ENCODE measurements at places on chromosomes 16 and 17.

- DNase-seq = peak; percentile 55
Observed at GRCh38 chr17:28950017-28950751, 1.1 kb downstream of the PHF12 start.

DNA sequence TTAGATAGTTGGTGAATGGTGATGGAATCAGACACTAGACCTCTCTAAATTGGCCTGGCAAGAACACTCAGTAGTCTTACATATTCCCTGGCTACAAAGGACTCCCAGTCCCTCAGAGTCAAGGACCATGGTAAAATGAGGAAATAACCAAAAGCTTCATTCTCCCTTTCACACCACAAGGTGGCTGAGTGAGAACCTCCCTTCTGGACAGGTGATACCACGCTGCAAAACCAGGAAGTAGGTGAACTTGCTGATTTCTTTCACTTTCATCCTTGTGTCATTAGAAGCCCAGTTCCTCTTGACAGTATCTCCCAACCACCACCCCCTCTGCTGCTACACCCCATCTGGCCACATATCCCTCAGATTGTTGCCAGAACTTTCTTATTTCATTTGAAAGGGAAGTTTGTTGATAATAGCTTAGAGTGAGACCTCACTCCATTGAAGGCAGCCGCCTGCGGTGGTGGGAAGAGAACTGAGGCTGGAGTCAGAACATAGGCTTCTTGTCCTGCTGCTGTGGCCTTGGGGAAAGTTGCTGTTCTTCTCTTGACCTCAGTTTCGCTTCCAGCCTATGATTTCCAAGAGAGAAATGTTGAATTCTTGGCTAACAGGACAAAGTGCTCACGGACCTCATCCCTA is 290.6 kb upstream of the CCL2 start:
- DNase-seq = no peak

- no peak for DNase-seq
Observed at GRCh38 chr17:65297916-65298315, 160.7 kb downstream of the RGS9 start.

DNA sequence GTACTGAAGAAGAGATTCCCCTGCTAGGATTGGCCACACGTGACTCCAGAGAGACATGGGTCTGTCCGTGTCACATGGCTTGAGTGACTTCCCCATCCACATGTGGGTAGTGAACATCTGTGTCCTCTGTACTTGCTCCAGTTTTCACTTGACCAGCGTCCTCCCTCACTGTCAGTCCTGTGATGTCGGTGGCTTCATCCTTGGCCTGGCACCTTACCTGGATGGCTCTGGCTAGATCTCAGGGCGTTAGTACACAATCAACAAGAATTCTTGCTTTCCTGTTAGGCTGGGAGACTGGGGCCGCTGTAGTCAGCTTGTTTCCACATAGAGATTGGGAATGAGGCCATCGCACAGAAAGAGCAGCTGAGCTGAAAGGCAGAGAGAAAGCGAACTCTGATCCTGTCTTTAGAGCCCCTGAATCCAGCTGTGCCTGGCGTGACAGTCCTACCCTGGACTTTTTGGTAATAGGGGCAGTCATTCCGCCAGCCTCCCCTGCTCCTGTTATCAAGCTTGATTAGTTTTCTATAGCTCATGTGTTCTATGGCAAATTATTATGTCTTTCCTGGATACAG is 227.3 kb downstream of the SNX29 start:
- no peak for DNase-seq

GRCh38 chr17:58658804-58659713 is 32.8 kb downstream of the TEX14 start:
- DNase-seq = peak; percentile 73

- no peak for DNase-seq
Observed at GRCh38 chr17:75869282-75870141, 8.9 kb downstream of the TRIM47 start.

DNA sequence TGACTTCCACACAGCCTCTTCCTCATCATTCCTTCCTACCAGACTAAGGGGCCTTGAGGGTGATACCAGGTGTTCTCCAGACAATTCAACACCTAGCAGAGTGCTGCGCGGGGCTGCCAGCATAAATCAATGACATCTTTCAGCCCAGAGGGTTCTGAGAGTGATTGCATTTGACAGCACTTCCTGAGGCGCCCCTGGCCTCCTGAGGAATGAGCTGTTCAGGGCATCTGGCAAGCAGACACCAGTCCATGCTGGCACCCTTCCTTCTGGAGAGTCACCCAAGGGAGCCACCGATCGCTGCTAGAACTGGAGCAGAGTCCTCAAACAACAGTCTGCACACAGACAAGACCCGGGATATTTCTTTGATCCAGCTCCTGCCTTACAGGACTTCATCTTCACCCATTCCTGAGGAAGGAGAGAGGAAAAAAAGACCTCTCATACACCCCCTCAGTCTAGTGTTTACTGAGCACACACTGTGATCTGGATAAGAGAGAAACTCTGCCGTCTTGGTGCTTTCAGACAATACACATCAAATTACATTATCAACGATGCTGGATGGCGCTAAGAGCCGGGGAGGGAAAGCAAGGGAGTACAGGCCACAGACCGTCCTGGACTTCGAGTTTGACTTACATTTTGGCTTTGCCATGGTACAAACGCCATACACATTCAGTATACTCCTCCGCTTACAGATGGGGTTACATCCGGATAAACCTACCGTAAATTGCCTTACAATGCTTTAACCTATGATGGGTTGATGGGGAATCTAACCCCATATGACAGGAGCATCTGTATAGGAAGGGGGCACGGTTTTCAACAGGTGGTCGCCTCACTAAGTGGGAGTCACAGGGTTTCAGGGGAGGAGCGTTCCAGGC is 23.0 kb downstream of the NPTX1 start:
- no peak for DNase-seq

- no peak for DNase-seq
Observed at GRCh38 chr16:58678269-58678668, 6.3 kb downstream of the SLC38A7 start.

DNA sequence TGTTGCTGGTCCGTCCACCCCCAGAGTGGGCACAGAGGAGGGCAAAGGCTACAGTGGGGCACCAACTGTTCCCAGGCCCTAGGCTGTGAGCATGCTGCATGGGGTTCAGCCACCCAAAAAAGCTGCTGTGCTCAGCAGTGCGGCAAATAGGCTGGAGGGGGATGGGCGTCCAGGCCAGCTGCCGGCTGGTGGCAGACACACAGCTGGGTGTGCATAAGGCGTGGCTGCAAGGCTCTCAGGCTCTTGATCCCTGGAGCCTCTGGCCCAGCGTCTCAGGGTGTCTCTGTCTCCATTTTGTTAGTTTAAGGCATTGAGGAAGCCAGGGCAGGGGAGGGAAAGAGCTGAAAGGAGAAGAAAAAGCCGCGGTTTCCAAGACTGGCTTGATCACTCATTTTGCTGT is 8.8 kb downstream of the RPL19 start:
- DNase-seq = peak; percentile 21

GRCh38 chr16:12160249-12160648 is 183.7 kb downstream of the SNX29 start:
- no peak for DNase-seq

GRCh38 chr16:31265329-31266245 is 5.8 kb downstream of the ITGAM start:
- peak; percentile 36 for DNase-seq

GRCh38 chr17:61000911-61001310 is 323.3 kb downstream of the BCAS3 start:
- DNase-seq = no peak

- no peak for DNase-seq
Observed at GRCh38 chr16:82657239-82657638, 30.5 kb downstream of the CDH13 start.

GRCh38 chr16:78659216-78659615 is 559.8 kb downstream of the WWOX start:
- DNase-seq = no peak

GRCh38 chr17:72514321-72514861 is 393.6 kb downstream of the SOX9 start:
- DNase-seq = no peak

DNA sequence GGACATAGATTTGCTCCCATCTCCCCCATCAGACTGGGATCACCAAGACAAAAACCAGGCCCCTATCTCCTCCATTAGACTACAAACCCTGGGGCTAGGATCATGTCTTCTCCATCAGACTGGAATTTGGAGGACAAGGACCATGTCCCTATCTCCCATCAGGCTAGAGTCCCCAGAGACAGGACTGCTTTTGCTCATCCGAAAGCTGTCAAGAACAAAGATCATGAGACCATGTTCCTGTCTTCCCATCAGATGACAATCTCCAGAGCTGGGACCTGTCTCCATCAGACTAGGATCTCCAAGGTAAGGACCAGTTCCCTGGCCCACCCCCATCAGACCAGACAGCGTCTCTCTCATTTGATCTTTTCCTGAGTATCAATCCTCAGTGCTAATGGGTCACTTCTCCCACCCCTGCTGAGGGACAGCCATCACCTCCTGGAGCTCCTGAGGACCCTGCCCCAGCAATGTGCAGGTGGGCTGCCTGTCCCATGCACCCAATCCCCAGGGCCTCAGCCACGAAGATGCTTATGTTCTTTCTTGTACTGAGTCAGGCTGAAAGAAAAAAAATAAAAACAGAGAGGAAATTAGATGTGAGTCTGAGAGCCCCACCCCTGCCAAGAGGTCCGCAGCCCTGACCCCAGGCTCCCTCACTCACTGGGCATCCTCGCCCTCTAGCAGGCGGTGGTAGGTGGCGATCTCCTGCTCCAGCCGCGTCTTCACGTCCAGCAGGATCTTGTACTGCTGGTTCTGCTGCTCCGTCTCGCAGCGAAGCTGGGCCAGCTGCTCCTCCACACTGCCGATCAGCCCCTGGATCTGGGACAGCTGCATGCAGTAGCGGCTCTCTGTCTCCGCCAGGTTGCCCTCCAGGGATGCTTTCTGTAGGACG is 90.3 kb downstream of the GOSR1 start:
- no peak for DNase-seq

DNA sequence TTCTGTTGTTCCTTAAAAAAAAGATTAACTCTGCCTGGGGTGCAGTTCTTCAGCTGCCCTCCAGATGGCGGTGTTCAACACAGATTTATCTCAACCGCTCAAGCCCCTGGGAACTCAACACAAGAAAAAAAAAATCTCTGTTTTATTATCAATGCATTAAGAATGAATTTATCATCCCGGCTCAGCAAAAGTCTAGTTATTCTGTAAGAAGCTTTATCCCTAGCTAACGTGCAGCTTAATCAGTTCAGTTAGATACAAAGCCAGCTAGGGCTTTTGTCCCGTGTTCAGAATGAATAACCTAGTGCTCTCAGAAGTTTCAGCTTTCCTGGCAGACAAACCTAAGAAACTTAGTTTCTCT is 475.9 kb upstream of the CCL2 start:
- DNase-seq = peak; percentile 31

- no peak for DNase-seq
Observed at GRCh38 chr16:75589306-75589705, 23.1 kb downstream of the GABARAPL2 start.

- DNase-seq = no peak
Observed at GRCh38 chr16:11679250-11679649, 11.0 kb downstream of the SNN start.

DNA sequence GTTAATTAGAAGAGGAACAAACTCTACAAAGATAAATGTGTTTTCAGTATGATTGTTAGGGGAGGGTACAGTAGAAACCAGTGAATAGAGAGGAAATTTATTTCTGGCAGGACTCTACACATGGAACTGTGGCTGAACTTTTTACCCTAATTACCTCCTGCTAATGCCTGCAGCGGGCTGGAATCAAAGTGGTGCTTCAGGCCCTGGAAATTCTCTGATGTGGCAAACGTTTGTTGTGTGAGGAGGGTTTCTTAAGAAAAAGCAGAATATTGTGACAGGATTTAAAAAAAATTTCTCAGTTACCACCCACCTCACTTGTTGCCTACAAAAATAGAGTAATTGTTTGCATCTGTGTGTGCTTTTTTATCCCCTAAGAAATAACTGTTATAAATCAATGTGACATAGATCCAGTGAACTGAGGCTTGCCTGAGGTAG is 154.5 kb downstream of the BCAS3 start:
- DNase-seq = no peak

- no peak for DNase-seq
Observed at GRCh38 chr16:77945126-77945525, 77.2 kb upstream of the CLEC3A start.

DNA sequence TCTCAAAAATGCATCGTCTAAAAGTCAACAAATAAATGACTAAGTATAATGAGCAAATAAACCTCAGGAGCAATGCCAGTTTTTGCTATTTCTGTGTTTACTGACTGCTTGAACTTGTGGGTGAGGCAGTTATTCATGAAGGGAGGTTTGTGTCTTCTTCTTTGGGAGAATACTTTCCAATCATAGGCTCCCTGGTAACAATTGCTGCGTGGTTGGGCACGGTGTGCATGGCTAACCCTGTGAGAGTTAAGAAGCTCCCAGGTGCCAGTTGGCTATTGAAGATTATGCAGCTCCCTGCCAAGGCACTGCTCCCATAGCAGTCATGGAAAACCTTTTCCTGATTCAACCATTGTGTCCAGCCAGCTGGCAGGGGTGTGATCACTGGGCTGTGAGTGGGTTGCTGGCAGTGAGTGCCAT is 775.9 kb upstream of the GOT2 start:
- no peak for DNase-seq

DNA sequence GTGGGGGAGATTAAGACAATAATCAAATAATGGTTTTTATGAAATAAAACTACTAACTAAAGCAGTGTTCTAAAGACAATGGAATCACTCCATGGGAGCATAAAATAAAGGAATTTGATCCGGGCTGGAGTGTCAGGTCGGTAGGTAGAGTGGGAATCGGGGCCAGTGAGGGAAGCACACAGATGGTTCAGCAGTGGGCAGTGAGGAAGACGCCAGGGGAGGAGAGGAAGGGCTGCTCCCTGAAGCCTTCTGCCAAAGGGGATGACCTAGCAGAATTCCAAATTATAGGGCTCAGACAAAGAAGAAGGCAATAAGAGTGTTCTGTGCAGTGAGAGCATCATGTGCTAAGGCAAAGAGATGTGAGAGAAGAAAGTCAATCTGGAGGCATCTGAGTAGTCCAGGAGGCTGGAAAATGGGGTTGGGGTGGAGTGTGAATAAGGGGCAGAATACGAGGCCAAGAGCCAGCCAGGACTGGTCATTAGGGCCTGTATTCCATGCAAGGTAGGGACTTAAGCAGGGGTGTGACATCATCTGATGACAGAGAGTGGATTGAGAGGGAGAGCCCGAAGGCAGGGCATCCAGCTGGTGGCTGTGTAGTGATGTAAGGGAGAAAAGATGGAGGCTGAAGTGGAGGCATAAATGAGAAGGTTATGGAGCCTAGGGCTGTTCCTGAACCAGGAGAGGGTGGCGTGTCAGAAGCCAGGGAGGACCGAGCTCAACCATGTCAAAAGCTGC is 137.6 kb downstream of the COPRS start:
- no peak for DNase-seq

DNA sequence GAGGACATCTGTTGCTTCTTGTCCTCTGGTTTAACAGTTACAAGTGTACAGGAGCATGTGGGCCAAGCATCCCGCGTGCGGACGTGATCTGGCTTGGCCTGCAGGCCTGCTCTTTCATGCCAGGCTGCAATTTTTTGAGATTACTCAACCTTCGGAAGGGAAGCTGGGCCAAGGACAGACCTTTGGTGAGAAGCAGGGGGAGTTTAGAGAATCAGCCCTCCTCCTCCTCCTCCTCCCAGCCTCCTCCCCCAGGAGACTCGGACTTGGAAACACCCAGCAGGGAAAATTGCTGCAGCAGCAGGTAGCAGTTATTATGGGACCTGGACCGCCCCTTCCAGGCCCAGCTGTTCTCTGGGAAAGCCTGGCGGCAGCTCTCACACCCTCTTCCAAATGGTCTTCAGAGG is 5.1 kb upstream of the KLHL36 start:
- no peak for DNase-seq

GRCh38 chr16:21279501-21279900 is 1.4 kb upstream of the CRYM start:
- DNase-seq = no peak

GRCh38 chr16:69402439-69402838 is 16.6 kb upstream of the TERF2 start:
- no peak for DNase-seq
